ENCODE measurements at places on chromosomes 2 and 18.

DNA sequence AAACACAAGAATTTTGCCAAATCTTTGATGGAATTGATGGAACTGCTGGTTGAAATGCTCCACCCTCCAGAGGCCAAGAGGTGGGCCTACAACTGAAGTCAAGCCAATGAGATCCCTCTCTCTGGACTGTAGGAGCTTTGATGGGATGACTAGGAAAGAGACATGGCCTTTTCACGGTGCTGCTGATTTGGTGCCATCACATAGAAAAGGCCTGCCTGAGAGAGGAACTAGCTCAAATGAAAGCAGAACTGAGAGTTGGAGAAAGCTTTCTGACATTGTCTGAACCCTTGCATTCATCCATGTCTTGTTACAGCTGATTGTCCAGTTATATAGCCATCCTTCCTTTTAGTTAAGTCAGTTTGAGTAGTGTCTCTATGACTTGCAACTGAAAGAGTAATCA lies 283.8 kb upstream of the LYPD1 start:
- no peak for DNase-seq

GRCh38 chr2:131035112-131035825 lies 58.0 kb downstream of the FAM168B start:
- no peak for DNase-seq

DNA sequence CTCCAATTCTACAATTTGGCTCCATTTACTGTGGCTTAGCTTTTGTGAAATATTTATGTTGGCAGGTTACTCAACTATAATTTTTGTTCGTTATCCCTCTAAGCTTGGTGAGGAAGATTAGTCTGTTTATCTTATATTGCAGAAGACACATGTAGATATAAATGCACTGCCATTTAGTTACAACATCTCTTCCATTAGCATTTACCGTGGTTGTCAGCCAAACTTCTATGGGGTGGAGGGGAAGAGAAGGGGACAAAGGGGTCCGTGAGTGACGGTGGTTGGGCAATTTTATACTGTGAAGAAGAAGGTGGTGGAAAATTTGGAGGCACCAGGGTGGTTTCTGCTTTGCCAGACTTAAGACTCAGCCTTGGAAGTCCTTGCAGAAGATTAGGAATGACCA lies 117.6 kb upstream of the CXCR4 start:
- no peak for DNase-seq

- no peak for DNase-seq
Measured at GRCh38 chr18:79515944-79516351, 120.2 kb downstream of the NFATC1 start.
